ENCODE measurements at places on chromosomes 4 and X. TPM values are rescaled to one million over a fixed set of nuclear protein-coding genes. Genes with fewer than 3 reads are reported as not detected.

DNA sequence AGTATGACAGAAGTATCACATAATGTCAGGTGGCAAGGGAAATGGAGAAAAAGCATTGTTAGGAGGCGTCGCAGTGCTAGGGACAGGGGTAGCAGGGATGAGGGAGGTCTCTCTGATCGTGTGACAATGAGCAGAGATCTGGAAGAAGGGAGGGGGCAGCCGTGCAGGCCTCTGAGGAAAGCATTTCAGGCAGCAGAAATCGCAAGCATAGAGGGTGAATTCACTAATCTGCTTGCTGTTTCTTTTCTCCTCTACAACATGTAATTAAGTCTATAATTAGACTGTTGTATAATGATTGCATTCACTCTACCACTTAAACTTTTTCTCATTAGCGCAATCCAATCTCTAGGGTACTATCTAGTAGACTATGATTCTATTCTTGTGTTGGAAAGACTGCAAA lies 9.1 kb downstream of the CYP4V2 start:
- DNase-seq = no peak

- no peak for DNase-seq
Observed at GRCh38 chr4:60648774-60649173, 551.4 kb upstream of the ADGRL3 start.

DNA sequence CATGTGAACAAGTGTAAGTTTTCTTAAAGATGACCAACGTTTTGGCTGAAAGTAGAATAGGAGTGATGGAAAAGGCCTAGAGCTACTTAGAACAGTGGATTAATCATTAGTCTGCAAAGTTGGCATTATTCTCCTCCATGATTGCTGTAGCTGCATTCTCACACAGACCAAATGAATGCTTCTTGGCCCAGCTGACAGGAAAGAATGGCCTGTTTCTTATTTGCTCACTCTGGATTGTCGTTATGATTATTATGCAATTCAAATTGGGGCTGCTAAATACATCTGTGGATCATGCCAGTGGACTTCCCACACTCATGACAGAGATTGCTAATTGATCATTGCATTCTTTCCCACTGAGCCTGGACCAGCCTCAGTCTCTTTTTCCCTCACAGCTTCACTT lies 285.0 kb downstream of the STIM2 start:
- DNase-seq = no peak

GRCh38 chrX:134172588-134173259 lies 64.3 kb upstream of the CCDC160 start:
- DNase-seq = peak; percentile 32

DNA sequence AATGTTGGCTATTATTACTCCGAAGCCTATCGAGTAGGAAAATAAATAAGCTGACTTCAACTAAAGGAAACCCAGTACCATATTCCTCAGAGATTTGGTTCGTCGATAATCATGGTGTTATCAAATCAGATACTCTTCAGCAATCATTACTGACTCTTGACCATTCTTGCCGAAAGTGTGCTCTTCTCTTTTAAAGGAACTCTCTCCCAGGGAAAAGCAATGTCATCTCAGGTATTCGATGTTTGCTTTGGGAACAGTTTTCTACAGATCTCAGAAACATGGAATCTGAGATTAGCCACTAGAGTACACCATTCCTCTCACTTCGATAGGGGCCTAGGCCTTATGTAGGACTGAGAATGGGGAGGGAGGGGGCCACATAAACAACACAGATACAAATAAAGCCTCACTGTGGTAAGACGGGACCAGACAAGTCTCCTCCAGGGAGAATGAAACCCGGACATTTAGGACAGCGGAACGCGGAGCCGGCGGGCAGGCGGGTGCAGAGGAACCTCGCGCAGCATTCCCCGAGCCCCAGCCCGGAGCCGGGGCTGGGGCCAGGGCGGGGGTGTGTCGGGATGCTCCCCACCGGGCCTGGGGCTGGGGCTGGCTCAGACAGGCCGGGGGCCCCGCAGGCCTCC lies 581 bp downstream of the DNAJB14 start:
- DNase-seq = no peak

- DNase-seq = no peak
Observed at GRCh38 chr4:100635899-100636298, 118.1 kb upstream of the EMCN start.

Gene LRBA
- total RNA-seq = 69.8 TPM

DNA sequence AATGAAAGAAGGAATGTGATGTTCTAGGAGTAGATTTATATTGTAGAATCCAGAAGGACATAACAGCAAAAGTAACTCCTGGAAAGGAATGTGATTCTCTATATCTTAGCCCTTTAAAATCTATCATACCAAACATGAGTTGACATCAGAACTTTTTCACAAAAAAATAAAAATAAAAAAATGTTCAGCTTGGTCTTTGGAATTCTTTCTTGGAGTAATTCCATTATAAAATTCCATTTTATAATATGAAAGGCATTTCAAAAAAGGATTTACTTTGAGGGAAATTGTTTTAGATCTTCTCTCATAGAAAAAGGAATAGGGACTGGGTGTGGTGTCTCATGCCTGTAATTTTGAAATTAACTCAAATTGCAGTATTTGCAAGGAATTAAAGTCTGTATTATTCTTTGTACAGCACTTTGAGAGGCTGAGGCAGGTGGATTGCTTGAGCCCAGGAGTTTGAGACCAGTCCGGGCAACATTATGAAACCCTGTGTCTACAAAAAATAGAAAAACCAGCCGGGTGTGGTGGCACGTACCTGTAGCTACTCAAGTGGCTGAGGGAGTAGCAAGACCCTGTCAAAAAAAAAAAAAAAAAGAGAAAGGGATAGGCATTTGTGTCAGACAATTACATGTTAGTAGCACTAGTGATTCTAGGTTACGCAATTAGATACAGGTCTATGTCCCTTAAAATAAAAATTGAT lies 134.9 kb downstream of the SLC4A4 start:
- DNase-seq = no peak

DNA sequence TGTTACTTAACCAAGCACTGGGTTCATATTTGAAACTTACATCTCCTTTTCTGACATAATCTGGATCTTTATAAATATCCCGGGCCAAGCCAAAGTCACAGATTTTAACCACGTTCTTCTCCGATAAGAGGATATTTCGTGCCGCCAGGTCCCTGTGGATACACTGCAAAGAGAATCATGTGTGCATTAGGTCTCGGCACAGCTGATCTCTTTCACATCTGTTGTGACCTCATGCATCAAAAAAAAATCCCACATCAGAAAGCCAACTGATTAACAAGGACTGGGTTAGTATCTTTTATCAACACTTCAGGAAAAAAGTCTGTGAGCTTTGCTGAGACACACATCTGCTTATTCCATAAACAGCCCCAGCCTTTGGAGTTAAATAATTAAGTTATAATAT lies 35.5 kb downstream of the KDR start:
- DNase-seq = no peak

Gene ZDHHC15
- total RNA-seq = 0.23 TPM

- DNase-seq = no peak
Observed at GRCh38 chr4:8326206-8326605, 56.7 kb downstream of the HTRA3 start.

Gene SLC25A43
- 10.9 TPM for total RNA-seq

DNA sequence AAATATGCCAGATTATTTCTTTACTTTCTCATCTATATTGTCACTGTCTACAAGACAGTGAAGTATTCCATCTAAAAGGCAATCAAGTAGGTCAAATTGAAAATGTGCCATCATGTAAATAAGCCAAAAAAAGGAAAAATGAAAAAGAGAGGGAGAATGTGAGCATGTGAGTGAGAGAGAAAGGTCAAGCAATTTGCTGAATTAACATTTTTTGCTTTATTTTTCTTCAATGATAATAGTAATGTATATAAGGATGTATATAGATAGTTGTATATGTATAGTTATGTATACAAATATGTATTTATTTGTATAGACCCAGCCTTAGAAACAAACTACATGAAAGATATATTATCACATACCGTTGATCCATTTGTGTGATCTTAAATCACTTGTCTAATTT lies 11.5 kb downstream of the CXCL8 start:
- no peak for DNase-seq

GRCh38 chr4:6031846-6032245 lies 13.6 kb upstream of the C4orf50 start:
- no peak for DNase-seq

Gene SLBP
- total RNA-seq = 64.4 TPM

All from liver (tissue), 10 donors.